Right hindlimb (tissue), 1 donor: ENCODE measurements at places on chromosomes 6 and 20.

- DNase-seq = no peak
Observed at GRCh38 chr6:137702791-137703424, 164.2 kb upstream of the TNFAIP3 start.

GRCh38 chr6:132391391-132392269, 9.6 kb downstream of the MOXD1 start:
- DNase-seq = no peak

- no peak for DNase-seq
Observed at GRCh38 chr6:2741756-2742155, 9.0 kb downstream of the MYLK4 start.

- no peak for DNase-seq
Observed at GRCh38 chr6:45094831-45095230, 233.3 kb upstream of the RUNX2 start.
